Stimulated activated naive CD4-positive, alpha-beta T cell (primary cell): ENCODE measurements at places on chromosomes 6 and 20.
A peak's percentile ranks its signal among the peaks of the same experiment; 100 is the strongest.

DNA sequence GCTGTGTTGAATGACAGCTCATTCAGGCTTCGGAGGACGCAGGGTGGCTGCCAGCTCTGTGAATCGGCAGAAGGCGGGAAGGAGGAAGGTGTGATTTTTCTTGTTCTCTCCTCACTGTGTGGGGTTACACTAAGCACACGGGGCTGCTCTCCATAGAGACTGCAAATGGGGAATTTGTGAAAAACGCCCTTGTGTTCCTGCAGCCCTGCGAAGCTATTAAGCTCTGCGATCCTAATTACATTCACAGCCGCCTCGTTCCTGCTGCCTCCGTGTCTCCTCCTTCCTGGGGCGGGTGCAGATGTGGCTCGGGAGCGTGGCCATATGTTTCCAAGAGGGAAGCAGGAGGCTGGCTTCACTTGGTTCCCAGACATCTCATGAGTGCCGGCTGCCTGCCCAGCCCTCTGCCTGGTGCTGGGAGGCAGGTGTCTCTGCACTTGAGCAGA lies 124.0 kb downstream of the TOX2 start:
- no peak for DNase-seq

GRCh38 chr6:24936641-24937317 lies 1.0 kb upstream of the RIPOR2 start:
- peak; percentile 54 for DNase-seq

- DNase-seq = no peak
Observed at GRCh38 chr6:89792881-89793280, 26.7 kb downstream of the MDN1 start.

DNA sequence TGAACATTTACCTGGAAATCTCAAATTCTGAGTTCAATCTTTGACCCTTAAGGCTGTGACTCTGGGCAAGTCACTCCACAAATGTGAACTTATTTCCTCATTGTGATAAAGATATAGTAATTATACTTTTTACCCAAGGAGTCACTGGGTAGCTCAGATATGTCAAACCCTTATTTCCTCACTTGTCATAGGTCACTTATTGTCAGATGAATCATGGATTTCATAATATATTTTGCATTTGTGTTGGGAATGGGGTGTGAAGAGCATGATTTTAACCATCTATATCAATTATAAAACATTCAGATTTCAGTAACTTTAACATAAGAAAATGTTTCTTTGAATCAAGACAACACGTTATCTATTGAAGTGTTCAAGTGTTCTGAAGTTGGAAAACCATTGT lies 3.7 kb upstream of the CARMIL1 start:
- no peak for DNase-seq

DNA sequence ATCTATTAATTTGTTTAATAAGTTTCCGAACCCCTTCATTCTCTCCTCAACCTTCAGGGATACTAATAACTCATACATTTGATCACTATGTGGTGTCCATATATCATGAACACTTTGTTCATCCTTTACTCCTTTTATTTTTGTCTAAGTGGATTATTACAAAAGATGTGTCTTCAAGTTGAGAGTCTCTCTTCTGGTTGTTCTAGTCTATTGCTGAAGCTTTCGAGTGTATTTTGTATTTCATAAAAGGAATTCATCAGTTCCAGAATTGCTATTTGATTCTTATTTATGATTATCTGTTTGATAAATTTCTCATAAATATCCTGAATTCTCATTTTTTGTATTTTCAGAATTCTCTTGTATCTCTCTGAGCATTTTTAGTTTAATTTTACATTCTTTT lies 96.5 kb upstream of the RUNX2 start:
- no peak for DNase-seq

GRCh38 chr20:21257192-21257591 lies 45.9 kb upstream of the XRN2 start:
- no peak for DNase-seq

- no peak for DNase-seq
Observed at GRCh38 chr6:168380956-168381605, 59.9 kb upstream of the SMOC2 start.

DNA sequence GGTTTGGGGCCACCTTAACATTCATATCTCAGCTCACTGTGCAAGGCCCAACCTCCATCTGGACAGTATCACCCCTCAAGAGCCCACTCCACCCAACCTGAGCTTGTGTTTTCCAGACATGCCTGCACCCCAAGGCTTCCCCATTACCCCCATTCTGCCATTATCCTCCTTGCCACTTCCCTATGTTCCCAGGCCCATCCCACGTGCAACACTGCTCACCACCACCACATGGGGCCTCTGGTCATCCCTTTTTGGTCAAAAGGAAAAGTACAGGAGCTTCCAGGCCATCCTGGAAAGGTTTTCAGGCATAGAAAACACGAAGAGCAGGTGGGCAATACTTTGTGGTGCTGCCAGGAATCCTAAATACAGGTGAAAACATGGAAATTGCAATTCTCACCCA lies 140.3 kb downstream of the SYNDIG1 start:
- DNase-seq = no peak

- DNase-seq = no peak
Observed at GRCh38 chr6:18214003-18214402, 50.3 kb downstream of the DEK start.

- peak; percentile 63 for DNase-seq
Observed at GRCh38 chr6:2634139-2634964, 116.4 kb downstream of the MYLK4 start.

DNA sequence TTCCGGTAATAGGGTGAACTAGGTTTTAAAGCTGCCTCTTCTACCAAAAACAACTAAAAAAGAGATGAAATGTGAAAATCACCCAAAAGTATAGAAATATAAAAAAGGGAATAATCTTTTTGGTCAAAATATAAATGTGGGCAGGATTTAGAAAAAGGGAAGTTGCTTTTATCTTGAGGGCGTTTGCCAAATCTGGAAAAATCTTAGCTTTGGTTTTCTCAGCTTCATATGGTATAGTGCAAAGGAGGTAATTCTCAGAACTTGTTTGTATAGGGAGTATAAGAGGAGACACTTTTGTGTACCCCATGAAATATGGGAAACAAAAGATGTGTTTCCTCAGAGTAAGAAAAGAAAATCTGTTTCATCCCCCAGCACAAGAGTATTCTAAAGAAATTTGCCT lies 54.2 kb upstream of the TRIM26 start:
- DNase-seq = no peak

GRCh38 chr6:149566410-149567193 lies 427 bp downstream of the GINM1 start:
- DNase-seq = peak; percentile 76

DNA sequence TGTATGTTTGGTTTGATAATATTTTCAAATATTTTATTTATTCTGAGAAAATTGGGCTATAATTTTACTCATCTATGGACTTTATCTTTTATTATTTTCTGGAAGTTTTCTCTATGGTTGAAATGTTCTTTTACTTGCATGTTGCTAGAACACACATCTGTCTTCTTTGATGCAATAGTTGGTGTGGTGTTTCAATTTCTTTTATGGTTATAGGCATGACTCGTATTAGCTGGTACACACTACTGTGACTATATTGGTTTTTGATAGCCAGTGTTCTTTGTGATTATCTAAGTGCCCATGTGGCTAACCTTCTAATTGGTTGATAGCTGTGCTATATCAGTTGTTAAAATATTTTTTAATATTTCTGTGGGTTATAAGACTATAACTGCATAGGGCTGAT lies 1343.3 kb upstream of the GJE1 start:
- DNase-seq = no peak
